GM23248 (cell line): ENCODE measurements at places on chromosomes 16 and 17. TPM values are rescaled to one million over a fixed set of nuclear protein-coding genes. Genes with fewer than 3 reads are reported as not detected.

DNA sequence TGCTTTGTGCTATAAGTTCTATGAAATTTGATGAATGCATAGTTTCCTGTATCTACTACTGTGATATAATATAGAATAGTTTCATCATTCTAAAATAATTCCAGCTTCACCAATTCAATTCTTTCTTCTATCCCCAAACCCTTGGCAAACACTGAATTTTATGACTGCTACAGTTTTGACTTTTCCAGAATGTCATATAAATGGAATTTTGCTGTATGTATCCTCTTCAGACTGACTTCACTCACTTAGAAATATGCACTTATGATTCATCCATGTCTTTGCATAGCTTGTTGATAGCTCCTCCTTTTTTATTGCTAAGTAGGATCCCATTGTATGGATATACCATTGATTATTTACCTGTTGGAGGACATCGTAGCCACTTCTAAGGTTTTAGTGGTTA lies 89.1 kb upstream of the HS3ST3A1 start:
- peak; percentile 32 for DNase-seq

DNA sequence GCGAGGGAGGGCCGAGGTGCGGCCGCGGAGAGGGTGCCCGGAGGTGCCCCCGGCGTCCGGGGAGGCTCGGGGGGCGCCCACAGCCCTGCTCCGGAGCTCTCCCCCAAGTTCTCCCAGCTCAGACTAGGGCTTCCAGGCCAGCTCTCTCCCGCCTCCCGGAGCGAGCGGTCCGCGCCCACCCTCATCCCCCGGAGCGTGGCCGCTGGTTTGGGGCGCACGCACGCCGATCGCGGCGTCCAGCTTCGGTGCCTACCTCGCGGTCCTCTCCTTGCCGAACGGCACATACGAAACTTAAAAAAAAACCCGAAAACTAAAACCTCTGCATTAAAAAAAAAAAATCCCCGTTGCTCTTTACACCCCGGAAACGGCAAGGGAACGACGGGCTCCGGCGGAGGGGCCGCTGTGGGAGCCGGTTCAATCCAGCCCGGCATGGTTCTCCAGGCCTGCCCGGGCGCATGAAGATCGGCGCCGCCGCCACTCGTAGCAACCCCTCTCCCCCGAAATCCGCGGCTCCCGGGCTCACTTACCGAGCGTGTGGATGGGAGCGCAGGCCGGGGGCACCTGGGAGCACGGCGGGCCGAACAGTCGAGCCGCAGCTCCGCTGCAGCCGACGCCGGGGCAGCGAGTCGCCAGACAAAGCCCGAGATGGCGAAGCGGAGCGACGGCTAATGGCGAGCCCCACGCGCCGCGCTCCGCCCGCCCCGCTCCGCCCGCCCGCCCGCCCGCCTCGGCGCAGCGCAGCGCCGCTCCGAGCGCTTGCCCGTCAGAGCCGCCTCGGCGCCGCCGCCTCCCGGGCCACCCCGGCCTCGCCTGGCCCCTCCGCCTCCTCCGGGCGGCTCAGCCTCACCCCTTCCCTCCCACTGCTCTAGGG lies 973 bp upstream of the UBTF start:
- peak; percentile 80 for DNase-seq

Gene IRF8
- not detected in 2 replicates for total RNA-seq

- no peak for DNase-seq
These were observed 125.2 kb downstream of the CDH11 start for GRCh38 chr16:64996641-64997040.

Gene CHST4
- total RNA-seq = not detected in 2 replicates

DNA sequence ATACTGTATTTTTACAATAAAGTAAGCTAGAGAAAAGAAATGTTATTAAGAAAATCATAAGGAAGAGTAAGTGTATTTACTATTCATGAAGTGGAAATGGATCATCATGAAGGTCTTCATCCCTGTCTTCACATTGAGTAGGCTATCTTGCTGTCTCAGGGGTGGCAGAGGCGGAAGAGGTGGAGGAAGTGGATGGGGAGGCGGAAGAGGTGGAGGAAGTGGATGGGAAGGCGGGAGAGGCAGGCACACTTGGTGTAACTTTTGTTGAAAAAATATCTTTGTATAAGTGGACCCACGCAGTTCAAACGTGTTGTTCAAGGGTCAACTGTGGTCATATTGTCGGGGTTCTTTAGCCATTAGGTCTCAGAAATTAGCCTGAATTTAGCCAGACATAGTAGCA lies 50.2 kb downstream of the PIGL start:
- DNase-seq = no peak

- DNase-seq = no peak
These were observed 21.7 kb downstream of the LRRC75A start for GRCh38 chr17:16470265-16470664.

Gene CD19
- total RNA-seq = not detected in 2 replicates

GRCh38 chr17:74213861-74214391 lies 555 bp downstream of the TTYH2 start:
- DNase-seq = no peak

GRCh38 chr17:82663381-82664275 lies 15.4 kb upstream of the WDR45B start:
- DNase-seq = no peak

GRCh38 chr17:29195465-29196081 lies 15.4 kb upstream of the MYO18A start:
- peak; percentile 26 for DNase-seq

DNA sequence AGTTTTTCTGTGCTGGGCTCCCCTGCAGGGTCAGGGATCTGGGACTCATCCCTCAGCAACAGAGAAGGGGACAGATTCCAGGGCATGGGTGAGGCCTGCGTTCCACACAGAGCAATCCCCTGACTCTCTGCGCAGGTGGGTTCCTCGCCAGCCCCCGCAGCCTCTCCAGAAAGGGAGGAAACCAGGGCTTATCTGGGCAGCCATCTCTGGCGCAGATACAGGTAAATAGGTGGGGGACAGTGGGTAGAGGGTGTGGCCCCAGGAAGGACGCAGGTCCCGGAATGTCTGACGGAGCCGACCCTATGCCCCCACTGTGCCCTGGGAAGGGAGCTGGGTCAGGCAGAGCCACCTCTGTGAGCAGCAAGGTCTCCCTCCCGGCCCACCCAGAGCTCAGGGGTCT lies 23.2 kb downstream of the PIEZO1 start:
- no peak for DNase-seq

Gene CES5A
- total RNA-seq = not detected in 2 replicates

GRCh38 chr17:9424071-9424640 lies 151.5 kb downstream of the STX8 start:
- DNase-seq = no peak

Gene KRT39
- total RNA-seq = not detected in 2 replicates

Gene KRT20
- total RNA-seq = not detected in 2 replicates

GRCh38 chr17:66172691-66173223 lies 19.2 kb downstream of the CEP112 start:
- DNase-seq = no peak

Gene SCNN1G
- not detected in 2 replicates for total RNA-seq

GRCh38 chr16:30030841-30031413 lies at the start of gene TLCD3B:
TLCD3B (minus strand) TSS chr16:30031271; CDS start chr16:30030527, 744 bp downstream.
- peak; percentile 34 for DNase-seq

GRCh38 chr16:21628772-21629171 lies 23.6 kb downstream of the IGSF6 start:
- peak; percentile 91 for DNase-seq

Gene B9D1
- total RNA-seq = 14.9 and 15.5 TPM in 2 replicates

Gene SPNS2
- not detected in 2 replicates for total RNA-seq

DNA sequence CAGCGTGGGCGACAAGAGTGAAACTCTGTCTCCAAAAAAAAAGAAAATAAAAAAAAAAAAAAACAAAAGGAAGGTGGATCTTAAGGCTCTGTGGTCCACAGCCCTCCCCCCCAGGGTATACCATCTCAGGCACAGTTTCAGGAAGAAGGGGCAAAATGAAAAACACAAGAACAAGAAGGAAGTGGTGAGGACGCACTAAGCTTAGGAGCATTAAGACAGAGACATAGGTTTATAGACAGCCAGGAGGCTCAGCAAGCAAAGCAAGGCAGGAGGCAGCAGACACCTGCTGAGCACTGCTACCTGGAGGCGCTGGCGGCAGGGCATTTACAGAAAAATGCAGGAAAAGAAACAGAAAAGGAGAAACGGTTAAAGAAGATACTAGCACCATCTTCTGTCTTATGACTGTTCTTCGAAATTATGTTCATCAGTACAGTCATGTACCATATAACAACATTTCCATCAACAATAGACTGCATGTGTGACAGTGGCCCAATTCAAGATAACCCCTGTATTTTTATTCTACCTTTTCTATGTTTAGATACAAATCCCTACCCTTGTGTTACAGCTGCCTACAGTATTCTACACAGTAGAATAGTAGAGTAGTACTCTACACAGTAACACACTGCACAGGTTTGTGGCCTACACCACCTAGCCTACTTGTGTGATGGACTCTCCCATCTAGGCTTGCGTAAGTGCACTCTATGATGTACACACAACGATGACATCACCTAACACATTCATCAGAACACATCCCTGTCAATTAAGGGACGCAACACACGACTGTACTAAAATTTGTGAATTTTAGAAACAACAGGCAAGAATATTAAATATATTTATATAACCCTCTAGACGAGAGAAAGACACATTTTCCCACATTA lies 62.5 kb downstream of the XPO6 start:
- peak; percentile 21 for DNase-seq

DNA sequence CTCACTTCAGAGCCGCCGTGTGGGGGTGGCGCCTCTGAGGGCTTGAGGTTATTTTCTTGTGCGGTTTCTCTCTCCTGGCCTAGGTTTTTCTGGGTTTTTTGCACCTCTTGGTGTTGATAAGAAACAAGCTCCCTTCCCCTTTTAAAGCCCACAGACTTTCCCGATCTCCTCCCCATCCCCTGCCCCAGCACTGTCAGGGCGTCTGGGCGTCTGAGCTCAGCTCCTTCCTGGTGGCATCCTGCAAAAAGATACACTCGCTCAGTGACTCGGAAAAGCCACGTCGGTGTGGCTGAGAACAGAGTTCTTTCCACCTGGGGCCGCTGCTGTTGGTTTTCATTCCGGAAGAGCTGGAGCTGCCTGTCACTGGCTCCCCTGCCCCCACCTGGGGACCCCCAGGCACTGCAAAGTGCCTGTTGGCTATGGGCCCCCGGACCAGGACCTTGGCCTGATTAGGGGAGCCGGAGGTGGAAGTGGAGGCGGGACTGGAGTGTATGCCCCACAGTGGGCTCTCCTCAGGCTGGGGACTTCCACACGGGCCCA lies 14.5 kb downstream of the BAIAP2 start:
- no peak for DNase-seq

DNA sequence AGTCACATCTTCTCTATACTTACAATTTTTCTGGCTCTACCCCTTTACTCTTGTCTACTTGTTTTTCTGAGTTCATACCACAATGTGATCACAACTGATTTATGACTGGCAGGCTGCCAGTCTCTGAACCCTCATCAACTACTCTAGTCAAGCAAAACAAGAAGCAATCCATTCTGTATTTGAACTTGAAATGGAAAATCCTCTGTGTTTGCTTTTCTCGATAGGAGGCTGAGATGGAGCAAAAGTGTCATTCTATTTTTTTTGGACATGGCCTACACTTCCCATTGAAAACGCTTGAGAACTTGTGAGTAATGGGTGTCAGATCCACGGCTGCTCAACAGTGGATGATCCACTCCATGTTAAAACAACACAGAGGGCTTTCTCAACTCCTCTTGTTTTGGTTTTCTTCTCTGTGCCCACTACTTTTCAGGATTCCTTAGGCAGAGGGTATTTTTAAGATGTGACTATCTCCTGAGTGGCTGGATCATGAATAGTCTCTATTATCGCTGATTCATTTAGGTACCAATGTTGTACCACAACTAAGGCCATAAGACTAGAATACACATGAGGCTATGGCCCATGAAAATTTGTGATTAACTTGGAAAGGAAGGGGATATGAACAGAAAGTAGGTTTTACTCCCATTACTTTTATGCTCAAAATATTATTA lies 11.7 kb downstream of the TMEM100 start:
- no peak for DNase-seq

GRCh38 chr17:2336215-2336851 lies at the start of gene TSR1:
TSR1 (minus strand) TSS chr17:2336457; CDS start chr17:2336427, 30 bp downstream.
- peak; percentile 98 for DNase-seq

Gene RND2
- 0.11 TPM in 1 of 2 replicates, not detected in the other for total RNA-seq

- DNase-seq = peak; percentile 58
These were observed 81.8 kb upstream of the CCL2 start for GRCh38 chr17:34173241-34173640.

Gene SULT1A2
- not detected in 2 replicates for total RNA-seq

- no peak for DNase-seq
These were observed 171.4 kb downstream of the RBFOX3 start for GRCh38 chr17:79439493-79439892.

Gene AOC2
- 0.13 and 0.22 TPM in 2 replicates for total RNA-seq

- no peak for DNase-seq
These were observed 168.0 kb upstream of the IRX3 start for GRCh38 chr16:54454616-54455015.

- peak; percentile 52 for DNase-seq
These were observed 396.7 kb upstream of the MAF start for GRCh38 chr16:79997257-79997656.

GRCh38 chr17:34862384-34862783 lies 98.9 kb downstream of the CCT6B start:
- no peak for DNase-seq

Gene NGFR
- 0.25 and 0.43 TPM in 2 replicates for total RNA-seq

- DNase-seq = no peak
These were observed 12.1 kb downstream of the NT5M start for GRCh38 chr17:17315142-17315821.
